ENCODE measurements at places on chromosomes 13 and 19. TPM values are rescaled to one million over a fixed set of nuclear protein-coding genes. Genes with fewer than 3 reads are reported as not detected.
A peak's percentile ranks its signal among the peaks of the same experiment; 100 is the strongest.

GRCh38 chr19:39915101-39915847 is 19.2 kb downstream of the FCGBP start:
- DNase-seq = no peak

- peak; percentile 92 for DNase-seq
Measured at GRCh38 chr19:47274071-47274890, at the start of gene INAFM1. TSS of gene INAFM1 (plus strand) at chr19:47274885. CDS start at chr19:47274920, 35 bp downstream.

- DNase-seq = no peak
Measured at GRCh38 chr19:46621191-46622117, 3.4 kb downstream of the PTGIR start.

- peak; percentile 44 for DNase-seq
Measured at GRCh38 chr13:29170436-29171082, 350.4 kb downstream of the MTUS2 start.

The MYPOP gene
- 4.0 TPM for polyA plus RNA-seq

The BLVRB gene
- polyA plus RNA-seq = 26.7 TPM

The ZNF439 gene
- polyA plus RNA-seq = 34.7 TPM

The ZNF208 gene
- 4.9 TPM for polyA plus RNA-seq
